ENCODE measurements at places on chromosomes 16 and 17.

DNA sequence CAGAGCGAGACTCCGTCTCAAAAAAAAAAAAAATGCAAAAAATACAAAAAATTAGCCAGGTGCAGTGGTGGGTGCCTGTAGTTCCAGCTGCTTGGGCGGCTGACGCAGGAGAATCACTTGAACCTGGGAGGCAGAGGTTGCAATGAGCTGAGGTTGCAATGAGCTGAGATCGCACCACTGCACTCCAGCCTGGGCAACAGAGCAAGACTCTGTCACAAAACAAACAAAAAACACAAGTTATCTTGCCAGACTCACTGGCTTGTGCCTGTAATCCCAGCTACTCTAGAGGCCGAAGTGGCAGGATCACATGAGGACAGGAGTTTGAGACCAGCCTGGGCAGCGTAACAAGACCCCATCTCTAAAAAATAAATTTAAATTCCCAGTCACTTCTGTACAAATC lies 3.4 kb upstream of the ST3GAL2 start:
- DNase-seq, result no peak

DNA sequence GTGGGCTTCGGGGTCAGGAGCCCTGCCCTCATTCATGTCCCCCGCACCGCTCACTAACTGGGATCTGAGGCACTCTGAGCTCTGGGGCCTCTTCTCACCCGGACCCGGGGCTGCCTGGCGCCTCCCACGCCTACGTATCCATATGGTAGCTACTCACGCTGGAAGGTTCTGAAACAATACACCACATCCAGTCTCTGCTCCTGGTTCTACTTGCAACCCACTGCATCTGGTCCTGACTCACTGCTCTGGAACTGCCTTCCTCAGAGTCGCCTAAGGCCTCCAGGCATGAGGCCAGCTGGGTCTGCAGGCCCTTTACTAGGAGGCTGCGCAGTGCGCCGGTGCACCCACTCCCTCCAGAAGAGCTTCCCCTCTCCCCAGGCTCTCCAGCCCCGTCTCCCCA lies 18.1 kb downstream of the USP36 start:
- no peak for DNase-seq

- DNase-seq, result no peak
These were observed 120.1 kb downstream of the RAB11FIP4 start for GRCh38 chr17:31511580-31511979.

- DNase-seq, result no peak
These were observed 34.9 kb downstream of the CMC2 start for GRCh38 chr16:80971819-80972218.

- DNase-seq, result no peak
These were observed 3.2 kb upstream of the AKTIP start for GRCh38 chr16:53506254-53506653.

- DNase-seq, result no peak
These were observed 13.7 kb downstream of the SDK2 start for GRCh38 chr17:73630531-73630930.

Measured in endothelial cell of umbilical vein (primary cell).